ENCODE measurements at places on chromosomes 7 and 10. TPM values are rescaled to one million over a fixed set of nuclear protein-coding genes. Genes with fewer than 3 reads are reported as not detected.

Gene PCLO
- total RNA-seq, result 3.1 TPM

Gene LHFPL3
- not detected for total RNA-seq

Gene METTL27
- 0.64 TPM for total RNA-seq

Gene C7orf25
- total RNA-seq, result 5.8 TPM

Gene PPP1R3A
- total RNA-seq, result 113 TPM

Gene CLDN4
- total RNA-seq, result 0.23 TPM

Gene HMX2
- total RNA-seq, result not detected

Gene RASSF4
- 57.9 TPM for total RNA-seq

Gene CFTR
- total RNA-seq, result 0.15 TPM

Gene FAM221A
- total RNA-seq, result 3.7 TPM

Gene MICALL2
- total RNA-seq, result 12.9 TPM

Gene H2AZ2
- total RNA-seq, result 228 TPM

Gene SVOPL
- not detected for total RNA-seq

Gene KLF14
- 0.11 TPM for total RNA-seq

- no peak for DNase-seq
Observed at GRCh38 chr7:38339953-38340819, 66.8 kb upstream of the TARP start.

DNA sequence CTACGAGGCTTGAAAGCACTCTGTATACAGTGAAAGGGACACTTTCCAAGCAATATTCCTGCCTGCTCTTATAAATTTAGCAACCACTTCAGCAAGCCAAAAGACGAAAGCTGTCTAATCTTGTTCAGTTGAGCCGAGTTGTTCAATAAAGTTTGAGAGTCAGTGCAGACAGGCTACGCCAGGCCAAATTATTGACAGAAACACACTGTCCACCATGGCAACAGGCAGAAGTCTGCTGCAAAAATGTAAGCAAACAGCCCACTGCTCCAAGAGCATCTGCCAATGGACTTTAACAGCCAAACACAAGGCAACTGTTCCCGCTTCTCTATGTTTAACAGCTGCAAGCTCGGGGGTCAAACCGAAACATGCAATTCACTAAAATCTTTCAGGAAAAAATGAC is 85.7 kb downstream of the GLI3 start:
- no peak for DNase-seq

GRCh38 chr7:26034391-26034790 is 117.6 kb upstream of the NFE2L3 start:
- DNase-seq, result no peak

DNA sequence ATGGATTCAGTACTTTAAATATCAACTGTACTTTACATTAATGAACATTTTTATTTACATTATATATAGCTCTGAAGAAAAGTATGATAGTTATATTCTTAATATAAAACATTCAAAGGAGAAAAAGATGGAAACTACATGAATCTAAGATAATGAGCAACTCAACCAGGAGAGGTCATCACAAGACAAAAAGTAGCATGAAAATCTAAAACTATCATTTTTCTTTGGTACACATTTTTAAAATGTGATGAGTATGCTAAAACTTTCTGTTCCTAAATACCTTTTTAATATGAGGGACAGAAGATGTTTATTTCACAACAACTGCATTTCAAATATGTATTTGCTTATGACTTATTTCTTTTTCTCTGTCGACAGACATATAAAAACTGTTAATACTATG is 2.4 kb downstream of the CNTNAP2 start:
- no peak for DNase-seq

DNA sequence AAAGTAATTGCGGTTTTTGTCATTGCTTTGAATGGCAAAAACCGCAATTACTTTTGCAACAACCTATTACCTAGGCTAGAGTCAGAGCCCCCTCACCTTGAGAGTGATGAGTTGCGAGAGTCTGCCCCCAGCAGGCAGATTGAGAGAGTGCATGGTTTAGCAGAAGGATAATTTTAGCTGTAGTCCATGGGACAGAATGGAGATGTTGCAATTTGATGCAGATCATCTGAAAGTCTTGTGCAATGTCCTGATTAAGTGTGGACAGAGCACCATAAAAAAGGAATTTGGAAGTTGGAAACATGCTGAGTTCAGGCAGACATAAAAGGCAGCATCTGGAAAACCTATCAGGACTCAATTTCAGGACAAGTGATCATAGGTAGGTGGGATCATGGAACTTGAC is 48.7 kb downstream of the GPR141 start:
- no peak for DNase-seq

DNA sequence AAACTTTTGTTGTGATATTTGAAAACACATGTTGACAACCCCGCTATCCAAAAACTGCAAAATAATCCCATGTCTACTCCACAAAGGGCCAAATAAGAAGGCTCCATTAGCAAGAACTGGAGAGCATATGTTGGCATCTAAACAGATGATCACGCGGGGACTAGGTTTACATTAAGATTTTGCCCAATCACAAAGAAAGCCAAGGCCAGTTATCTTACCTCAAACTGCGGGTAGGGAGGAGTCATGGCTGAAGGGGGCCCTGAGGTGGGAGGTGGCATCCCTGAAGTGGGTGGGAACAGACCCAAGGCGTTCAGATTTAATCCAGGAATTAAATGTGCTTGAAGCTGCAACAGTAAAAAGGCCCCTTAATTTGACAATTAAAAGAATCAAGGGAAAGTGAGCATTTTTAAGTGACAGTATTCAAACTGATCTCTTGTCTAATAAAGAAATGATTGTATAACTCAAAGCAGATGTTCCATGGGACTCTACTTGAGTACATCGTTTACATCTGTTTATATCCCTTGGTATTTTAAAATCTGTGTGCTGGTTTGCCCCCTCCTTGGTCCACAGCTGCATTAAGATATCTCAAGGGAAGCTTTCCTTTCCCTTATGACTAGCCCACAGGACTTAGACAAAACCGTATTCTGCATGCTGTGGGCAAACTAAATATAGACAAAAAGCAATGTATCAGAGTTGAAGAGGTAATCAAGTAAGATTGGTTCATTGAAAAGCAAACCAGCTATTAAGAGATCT is 42.9 kb downstream of the MALSU1 start:
- no peak for DNase-seq

DNA sequence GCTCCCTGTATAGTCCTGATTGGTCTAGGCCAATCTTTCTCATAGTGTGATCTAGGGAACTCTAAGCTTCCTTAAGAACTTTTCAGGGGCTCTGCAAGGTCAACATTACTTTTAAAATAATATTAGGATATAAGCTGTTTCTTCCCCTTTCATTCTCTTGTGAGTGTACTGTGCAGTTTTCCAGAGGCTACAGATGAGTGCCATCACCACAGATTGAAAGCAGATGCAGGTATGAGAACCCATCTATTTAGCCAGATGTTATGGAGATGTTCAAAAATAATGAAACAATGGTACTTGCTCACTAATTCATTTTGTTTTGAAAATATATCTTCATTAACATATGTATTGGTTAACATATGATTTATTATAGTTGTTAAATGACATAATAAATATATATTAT is 169.2 kb upstream of the SEMA3A start:
- DNase-seq, result no peak

GRCh38 chr10:122304054-122304579 is 33.0 kb downstream of the BTBD16 start:
- DNase-seq, result no peak

GRCh38 chr10:42630537-42631134 is 7.7 kb downstream of the ZNF33B start:
- no peak for DNase-seq

GRCh38 chr7:6160191-6160623 is 112.2 kb downstream of the CYTH3 start:
- DNase-seq, result peak; percentile 82
